ENCODE measurements at places on chromosomes 3 and 15.
A peak's percentile ranks its signal among the peaks of the same experiment; 100 is the strongest.

DNA sequence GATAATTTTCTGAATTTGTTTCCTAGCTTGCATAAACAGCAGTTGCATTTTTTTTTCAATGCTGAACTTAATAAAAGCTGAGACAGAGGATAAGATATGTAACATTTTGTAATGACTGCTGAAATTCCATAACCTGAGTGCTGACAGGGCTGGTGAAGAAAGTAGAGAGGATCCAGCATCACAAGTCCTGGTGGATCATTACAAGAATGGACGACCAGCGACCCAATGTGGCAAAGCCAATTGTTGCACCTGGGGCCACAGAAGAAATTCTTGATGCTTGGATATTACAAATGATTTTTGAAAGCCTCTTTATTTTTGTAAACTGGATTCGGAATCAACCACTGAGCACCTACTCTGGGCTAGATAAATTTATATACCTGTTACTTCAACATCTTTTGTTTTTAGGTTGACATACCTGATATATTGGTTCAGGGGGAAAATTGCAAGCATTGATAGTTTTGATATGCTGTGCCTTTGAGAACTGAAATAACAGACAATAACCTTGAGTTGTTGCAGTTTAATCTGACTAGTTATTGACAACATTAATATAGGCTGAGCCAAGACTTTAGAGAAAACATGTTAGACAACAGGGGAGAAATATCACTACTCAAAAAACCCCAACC, 3.9 kb upstream of the ACTL6A start:
- DNase-seq, result no peak

- DNase-seq, result no peak
These were observed 102.8 kb upstream of the SEMA6D start for GRCh38 chr15:47614360-47615011.

GRCh38 chr15:43922021-43922420, 95.2 kb downstream of the WDR76 start:
- no peak for DNase-seq

DNA sequence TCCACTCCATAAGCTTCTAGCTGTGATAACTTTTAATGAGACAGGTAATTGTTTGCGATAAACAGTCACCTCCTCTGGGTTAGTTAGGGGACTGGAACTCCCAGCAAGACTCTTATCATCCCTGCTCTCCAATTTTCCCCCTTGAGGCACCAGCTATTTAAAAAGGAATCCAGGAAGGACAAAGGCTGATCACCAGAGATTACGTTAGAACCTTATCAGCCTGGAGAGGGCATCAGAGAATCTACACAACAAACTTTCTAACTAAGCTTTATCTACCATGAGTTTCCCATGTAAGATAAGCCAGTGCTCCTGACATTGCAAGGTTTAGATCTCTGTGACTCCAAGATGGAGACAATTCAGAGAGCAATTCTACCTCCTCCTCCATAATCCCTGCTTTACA, 31.3 kb downstream of the GPR176 start:
- no peak for DNase-seq

DNA sequence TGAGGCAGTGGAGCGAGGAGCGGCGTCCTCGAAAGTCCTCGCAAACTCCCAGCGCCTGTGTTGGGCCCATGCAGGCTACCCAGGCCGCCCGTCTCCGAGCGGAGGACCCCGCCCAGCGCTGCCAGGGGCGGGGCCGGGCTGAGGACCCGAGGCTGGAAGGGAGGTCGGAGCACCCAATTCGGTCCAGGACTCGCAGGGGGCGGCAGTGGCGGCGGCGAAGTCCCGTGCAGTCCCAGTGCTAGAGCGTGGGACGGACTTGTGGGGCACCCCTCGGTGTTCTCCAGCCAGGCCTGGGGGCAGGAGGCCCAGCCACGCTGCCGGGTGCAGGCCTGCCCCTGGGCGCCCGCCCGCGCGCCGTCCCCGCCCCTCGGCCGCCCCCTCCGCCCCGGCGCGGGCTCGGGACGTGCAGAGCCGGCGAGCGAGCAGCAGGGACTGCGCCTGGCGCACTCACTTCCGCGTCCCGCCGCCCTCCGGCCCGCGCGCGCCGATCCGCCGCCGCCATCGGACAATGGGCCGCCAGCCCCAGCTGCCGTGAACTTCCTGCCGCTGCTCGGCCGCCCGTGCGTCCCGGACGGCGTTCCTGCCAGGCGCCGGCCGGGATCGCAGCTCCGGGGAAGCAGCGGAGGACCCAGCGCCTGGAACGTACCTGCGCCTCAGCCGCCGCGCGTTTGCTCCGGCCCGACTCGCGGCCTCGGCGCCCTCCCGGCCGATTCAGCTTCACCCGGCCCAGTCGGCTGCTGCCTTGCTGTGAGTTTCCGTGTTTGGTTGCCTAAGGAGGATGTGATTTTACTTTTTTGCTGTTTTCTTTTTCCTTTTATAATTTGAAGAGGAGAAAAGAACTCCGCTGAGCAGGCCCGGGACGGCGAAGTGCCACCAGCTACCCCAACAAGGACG, 596 bp upstream of the LIMD1 start:
- DNase-seq, result peak; percentile 61

DNA sequence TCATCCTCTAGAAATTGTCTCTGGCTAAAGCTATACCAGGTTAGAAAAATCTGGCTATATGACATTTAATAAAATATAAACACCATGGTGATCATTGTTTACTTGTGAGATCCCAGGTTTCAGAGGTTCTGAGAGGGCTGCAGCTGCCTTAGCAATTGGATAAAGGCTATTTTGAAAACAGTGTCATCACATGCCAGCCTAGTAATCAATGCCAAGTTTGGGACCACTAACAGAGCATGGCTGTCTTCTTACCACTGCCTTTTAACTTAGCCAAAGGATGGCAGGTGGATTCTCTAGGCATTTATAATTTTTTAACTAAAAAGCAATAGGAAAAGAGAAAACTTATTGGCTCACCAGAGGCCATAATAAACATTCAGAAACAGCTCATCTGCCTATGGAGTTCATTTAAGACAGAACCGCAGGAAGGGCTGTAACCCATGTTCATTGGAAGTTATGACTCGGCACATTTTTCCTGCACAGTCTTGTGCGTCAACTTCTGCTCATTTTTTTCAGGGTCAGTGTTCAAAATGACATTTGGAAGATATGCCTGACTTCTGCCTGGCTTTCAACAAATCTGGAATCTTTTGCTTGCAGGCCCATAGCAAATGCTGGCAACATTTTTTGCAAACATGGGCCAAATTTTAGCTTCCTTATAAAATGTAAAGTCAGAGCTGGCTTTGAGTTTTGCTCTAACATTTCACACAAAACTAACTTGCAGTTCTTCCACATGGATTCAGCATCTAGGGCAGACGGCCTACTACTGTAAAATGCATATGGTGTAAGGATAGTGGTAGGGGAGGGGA, 476.0 kb upstream of the TBL1XR1 start:
- DNase-seq, result no peak

- no peak for DNase-seq
These were observed 5.5 kb upstream of the CFAP100 start for GRCh38 chr3:126389112-126389793.

DNA sequence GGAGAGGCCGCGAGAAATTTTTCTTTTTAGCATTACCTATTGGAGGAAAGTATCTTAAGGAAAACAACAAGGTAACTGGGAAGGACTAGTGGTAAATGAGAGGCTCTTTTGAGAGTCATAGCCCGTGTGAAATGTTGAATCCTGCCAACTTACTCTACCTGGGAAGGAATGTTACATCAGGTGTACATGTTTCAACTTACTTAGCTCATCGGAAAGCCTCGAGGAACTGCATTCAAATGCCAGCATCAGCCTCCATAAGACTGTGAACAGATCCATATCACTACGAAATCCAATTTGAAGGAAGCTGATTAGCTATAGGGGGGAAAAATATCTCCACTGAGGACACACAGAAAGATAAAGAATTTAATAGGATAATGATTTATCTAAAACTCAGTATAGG, 72.3 kb upstream of the PDZRN3 start:
- no peak for DNase-seq

- no peak for DNase-seq
These were observed 25.0 kb downstream of the MIX23 start for GRCh38 chr3:122357828-122358702.

DNA sequence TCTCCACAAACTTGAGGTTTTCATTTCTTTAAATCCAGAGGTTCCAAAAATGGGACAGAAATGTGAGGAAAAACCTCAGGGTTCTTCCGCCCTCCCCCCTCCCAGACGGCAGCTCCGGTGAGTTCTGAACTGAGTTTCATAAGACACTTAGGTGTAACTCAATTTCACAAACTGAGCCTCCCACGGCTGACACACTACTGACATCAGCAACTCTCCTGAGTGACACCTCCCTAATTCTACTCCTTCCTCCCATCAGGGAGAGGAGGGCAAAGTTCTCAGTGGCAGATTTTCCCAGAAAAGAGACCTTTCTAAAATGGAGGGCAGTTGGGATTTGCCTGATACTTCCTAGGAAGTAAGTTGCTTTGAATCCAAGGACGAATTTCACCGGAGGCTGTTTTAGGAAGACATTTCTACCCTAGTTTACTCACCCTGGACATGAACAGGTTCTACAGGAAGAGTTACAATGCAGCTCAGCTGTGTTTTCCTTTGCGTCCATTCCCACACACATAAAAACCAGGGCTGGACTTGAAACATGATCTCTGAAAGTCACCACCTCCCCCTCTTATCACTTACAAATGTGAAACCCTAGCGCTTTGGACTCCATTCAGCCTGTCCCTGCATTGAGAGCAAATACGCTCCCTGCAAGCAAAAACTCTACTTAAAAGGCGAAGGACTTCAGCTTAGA, 78.1 kb upstream of the LMOD3 start:
- DNase-seq, result peak; percentile 18

GRCh38 chr3:113852506-113852905, 13.9 kb downstream of the GRAMD1C start:
- no peak for DNase-seq

DNA sequence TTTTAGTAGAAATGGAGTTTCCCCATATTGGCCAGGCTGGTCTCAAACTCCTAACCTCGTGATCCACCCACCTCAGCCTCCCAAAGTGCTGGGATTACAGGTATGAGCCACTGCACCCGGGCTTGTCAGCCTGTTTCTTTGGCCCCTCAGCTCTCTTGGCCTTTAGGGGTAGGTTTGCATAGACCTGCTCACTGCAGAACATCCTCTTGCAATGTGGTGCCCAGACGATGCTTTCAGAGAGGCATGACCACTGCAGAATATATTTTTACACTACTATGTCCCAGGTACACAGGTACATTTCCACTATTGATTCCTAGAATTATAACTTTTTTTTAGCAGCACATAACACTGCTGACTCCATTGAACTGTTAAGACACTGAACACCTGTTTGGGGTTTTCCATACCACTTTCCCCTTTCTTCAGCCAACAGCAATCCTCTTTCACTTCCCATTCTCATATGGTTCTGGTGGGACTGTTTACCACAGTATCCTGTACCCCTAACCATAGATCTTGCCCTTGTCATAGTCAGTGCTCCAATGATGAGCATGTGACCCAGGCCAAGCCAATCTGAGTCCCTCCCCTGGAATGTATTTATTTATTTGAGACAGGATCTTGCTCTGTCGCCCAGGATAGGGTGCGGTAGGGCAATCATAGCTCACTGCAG, 21.1 kb downstream of the CCDC32 start:
- DNase-seq, result no peak

DNA sequence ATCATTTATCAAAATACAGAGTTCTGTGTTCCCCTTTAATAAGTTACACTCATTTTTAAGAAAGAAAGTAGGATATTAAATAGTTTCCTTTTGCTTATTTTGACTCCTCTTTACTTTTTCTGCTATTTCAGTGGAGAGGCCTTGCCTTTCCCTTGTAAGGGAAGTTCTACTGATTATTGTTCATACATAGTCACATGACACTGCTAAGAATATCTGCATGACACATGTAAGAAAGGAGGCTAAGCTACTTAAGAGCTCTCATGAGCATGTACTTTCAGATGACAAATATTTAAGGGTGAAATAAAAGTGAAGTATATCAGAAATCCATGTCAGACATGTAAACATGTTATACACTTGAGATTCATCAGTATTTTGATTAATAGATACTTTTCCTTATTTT, 39.0 kb downstream of the MYRIP start:
- no peak for DNase-seq

DNA sequence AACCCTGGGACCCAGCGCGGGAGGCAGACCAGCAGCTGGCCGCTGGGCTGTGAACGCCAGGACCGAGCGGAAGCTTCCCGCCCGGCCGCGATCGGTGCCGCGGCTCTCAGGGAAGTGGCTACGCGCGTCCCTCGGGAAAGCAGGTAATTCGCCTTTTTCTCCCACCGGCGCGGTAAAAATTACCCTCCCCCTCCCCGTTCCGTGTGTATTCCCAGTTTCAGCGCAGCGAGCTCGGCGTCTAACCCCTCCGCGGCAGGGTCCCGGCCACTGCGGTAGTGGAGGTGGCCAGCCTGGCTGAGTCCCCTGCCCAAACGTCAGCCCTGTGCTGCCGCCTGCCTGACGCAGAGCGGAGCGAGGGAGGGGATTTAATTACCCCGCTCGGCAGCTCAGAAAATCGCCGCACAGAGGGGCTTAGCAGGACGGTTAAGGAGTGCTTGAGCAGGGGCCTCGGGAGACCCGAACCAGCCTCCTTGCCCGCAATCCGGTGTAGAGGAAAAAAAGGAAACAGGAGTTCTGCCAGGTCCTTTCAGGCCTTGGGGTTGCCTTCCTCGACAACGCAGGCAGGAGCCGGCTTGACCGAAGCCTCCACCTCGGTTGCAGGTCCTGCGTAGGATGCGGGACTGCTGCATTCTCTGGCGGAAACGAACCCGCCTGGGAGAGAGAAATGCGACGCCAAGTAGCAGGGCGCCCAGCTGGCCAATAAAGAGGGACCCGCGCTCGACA, 2.9 kb downstream of the GATA2 start:
- no peak for DNase-seq

DNA sequence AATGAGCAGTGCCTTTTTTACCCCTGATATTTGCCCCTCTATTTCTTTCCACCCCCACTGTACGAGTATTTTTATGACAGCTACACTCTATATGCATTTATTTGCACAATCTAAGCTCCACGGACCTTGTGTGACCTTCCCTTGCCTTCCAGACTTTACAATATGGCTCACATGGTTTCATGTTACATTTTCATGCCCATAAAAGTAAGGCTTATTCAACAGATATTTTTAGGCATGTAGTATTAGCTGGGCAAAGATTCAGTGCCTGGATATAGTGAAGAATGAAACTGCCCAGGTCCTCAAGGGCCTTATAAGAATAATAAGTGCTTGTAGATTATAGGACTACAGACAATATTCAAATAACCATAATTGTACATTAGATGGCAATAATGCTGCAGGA, 481.9 kb upstream of the CNTN4 start:
- DNase-seq, result no peak

All from stimulated activated CD4-positive, alpha-beta T cell treated with anti-CD3 and anti-CD28 coated beads, Interleukin-15, amount 100 ng/mL, for 1 hour (primary cell).